Fibroblast of the aortic adventitia (primary cell): ENCODE measurements at places on chromosomes 12 and 14.

GRCh38 chr12:52715416-52715815 is 12.1 kb upstream of the KRT77 start:
- no peak for DNase-seq

- DNase-seq, result peak; percentile 94
Observed at GRCh38 chr14:68794130-68794850, 1.4 kb upstream of the ZFP36L1 start.

GRCh38 chr14:88323523-88324199 is 592 bp upstream of the KCNK10 start:
- no peak for DNase-seq

DNA sequence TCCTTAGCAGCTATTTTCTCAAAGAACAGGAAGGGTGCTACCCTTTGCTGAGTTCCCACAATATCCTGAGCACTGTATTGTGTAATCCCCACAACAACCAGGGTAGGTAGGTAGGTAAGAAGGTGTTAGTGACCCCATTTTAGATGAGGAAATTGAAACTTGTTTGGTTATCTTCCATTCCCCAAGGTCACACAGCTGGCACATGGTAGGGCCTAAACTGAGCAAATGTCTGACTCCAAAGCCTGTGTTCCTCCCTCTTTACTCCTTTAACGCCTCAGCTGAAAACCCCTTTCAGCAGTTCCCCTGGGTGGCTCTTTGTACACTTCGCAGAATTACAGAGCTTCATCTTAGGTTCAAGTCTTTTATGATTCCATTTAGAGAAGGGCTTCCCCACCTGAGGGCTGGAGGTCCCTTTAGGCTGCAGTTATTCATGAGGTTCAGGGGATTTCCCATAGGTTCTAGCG is 26.5 kb upstream of the RIC8B start:
- DNase-seq, result no peak

GRCh38 chr12:11943919-11944700 is 126.6 kb upstream of the BCL2L14 start:
- DNase-seq, result no peak

GRCh38 chr14:96136371-96137005 is 68.2 kb upstream of the BDKRB2 start:
- peak; percentile 77 for DNase-seq
